ENCODE measurements at places on chromosomes 7 and 10.

DNA sequence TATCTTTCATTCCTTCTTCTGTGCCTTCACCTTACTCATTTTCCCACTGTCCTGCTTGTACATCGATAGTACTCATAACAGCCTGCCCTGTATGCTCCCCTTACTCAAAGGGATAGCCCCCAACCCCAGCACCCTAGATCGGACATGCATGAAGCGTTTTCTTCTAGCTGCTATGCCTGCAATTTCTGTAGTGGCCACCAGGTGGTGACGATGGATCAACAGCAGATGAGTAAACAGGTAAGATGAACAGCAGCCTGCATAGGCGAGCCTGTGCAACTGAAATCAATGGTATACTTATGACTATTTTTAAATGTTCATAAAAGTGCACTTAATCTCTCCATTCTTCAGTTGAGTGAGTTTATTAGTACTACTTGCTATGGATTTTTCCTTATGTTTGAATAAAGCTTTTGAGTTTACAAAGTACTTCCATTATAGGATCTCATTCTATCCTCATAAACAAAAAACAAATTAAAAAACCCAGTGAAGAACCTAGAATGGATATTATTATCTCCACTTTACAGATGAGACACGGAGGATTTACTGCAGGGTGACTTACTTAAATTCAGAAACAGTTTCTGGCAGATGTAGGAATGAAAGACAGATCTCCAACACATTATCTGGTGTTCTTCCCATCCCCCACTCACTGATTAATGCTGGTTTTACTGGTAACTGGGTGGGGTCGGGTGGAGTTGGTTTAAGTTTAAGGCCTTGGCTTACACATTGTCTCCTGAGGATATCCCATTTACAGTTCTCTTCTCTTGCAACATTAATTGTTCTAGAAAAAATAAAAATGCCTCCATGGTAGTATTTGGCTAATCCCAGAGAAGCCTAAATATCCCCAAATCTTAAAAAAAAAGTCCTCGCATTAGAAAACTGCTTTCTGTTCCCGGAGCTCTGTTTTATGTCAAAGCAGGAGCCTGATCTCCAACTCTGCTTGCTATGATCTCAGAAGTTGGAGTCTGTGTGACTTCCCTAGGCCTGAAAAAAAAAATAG lies 222.1 kb downstream of the GLI3 start:
- DNase-seq, result no peak

GRCh38 chr7:152924826-152925411 lies 165.4 kb downstream of the ACTR3B start:
- no peak for DNase-seq

DNA sequence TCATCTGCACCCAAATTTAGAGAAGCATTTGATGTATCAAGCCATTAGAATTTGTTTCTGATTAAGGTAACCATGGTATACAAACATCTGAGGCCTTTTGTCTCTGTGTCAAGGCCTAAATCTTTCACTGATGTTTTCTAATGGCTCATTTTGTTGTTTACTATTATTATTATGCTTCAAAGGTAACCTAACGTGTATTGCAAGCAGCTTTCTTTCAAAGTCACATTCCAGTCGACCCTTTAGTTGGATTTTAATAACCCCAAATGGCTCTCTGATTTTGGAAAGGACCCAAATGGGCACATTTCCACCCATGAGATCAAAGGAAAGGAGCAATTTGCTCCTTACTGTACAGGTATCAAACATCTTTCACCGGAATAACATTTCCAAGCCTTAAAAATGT lies 46.7 kb upstream of the WNT16 start:
- DNase-seq, result no peak

GRCh38 chr7:31186202-31186601 lies 134.1 kb downstream of the ADCYAP1R1 start:
- DNase-seq, result no peak

GRCh38 chr7:94971051-94971867 lies 63.9 kb downstream of the PPP1R9A start:
- DNase-seq, result peak; percentile 7

DNA sequence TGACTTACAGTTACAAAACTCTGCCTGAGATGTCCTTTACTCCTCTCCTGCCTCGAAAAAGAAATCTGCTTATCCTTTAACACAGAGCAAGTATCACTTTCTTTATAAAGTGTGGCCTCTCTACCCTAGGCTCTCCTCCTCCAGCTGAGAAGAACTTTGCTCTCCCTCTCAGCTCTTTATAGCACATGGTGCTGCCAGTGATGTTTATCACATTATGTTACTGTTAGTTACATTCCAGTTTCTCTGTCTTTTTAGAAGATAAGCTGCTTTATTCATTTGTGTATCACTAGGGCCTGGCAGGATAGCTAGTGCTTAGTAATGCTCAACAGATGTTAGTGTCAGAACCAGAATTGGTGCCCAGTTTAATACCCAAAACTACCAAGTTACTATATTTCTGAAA lies 41.1 kb upstream of the TMEM229A start:
- no peak for DNase-seq

All from foreskin fibroblast (primary cell).